ENCODE measurements at places on chromosomes 2 and 18.
A peak's percentile ranks its signal among the peaks of the same experiment; 100 is the strongest.

DNA sequence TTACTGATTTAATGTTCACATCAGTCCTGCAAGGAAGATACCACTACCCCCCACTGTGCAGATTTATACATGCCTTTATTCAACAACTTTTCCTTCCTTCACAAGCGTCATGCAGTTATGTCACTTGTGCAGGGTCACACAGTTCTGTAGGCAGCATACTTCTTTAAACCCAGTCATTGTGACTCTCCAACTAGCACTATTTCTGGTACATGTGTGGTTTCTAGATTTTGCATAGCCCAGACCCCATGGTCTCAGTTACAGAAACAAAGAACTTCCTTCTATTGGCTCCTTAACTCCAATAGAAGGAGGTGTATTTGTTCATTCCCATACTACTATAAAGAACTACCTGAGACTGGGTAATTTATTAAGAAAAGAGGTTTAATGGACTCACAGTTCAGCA lies 333.1 kb downstream of the ZNF516 start:
- DNase-seq, result no peak

GRCh38 chr18:79524181-79525078 lies 128.7 kb downstream of the NFATC1 start:
- DNase-seq, result peak; percentile 46

DNA sequence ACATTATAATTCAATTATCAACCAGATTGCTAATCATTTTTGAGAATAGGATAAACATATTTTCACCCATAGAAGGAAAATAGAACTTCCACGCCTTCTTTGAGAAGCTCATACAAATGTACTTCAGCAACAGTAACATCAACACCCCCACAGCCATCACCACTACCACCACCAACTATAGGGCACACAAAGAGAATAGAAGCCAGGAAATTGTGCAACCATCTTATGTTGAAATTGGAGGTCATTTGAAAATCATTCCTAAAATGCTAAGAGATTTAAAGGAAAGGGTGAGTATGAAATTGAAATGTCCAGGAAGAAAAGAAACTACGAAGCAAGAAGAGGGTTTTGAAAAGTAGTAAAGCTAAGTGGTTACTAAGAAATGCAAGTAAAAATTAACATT lies 563.4 kb downstream of the ZNF804A start:
- no peak for DNase-seq

- no peak for DNase-seq
Measured at GRCh38 chr2:144078106-144078505, 441.8 kb downstream of the ZEB2 start.

GRCh38 chr18:8660316-8660715 lies 45.0 kb upstream of the MTCL1 start:
- no peak for DNase-seq

GRCh38 chr2:127531221-127531648 lies 4.2 kb upstream of the MYO7B start:
- no peak for DNase-seq

DNA sequence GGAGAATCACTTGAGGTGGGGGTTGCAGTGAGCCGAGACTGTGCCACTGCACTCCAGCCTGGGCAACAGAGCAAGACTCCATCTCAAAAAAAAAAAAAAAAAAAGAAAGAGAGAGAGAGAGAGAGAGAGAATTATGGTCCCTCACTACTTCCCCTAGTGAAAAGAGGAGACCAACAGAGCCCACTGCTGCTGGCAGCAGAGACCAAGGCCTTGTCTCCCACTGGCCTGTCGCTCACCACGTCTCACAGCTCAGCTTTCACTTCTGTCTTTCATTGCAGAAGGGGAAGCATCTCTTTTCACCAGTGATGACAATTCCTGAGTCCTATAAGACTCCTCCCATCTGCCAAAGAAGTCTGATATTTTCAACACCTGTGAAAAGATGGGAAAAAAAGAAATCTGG lies 81.3 kb downstream of the CLHC1 start:
- DNase-seq, result no peak

DNA sequence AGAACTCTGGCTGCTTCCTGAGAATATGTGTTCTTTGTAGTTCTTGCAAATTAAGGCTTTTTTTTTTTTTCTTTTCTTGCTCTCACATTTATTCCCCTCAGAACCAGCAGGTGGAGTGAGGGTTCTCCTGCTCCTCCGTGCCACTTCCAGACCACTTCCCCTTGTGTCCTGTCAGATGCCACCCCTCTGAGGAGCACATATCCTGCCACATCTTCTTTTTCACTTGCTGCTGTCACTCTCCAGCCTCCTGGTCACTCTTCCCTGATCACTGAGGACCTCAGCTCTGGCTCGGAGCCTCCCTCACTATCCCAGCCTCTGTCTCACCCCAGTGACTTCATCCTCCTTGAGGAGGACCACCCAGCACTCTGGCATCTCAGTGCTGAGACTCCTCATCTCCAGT lies 100.5 kb downstream of the TACR1 start:
- DNase-seq, result no peak

GRCh38 chr2:211854832-211855231 lies 683.8 kb downstream of the ERBB4 start:
- no peak for DNase-seq

- DNase-seq, result no peak
Measured at GRCh38 chr2:45992741-45993475, 304.3 kb upstream of the EPAS1 start.

- DNase-seq, result no peak
Measured at GRCh38 chr2:68216454-68217310, 35.6 kb downstream of the PPP3R1 start.

GRCh38 chr2:217459680-217460405 lies 543.0 kb downstream of the TNS1 start:
- no peak for DNase-seq

DNA sequence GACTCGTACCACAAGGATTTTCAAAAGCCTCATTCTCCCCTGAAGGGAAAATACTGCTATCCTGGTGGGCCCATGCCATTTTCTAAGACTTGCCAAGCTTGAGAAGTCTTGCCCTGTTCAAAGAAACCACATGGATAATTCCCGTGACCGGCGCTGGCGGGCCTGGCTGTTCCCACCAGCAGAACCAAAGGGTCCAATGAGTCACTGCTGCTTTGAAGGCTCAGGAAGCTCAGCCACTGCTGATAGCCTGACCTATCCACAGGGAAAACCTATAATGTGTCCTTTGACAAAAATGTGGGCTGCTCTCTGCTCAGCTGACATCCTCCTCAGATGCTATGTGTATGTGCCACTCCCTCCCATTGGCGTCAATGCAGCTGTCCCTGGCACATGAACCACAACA lies 137.9 kb upstream of the RAB12 start:
- no peak for DNase-seq

- DNase-seq, result no peak
Measured at GRCh38 chr2:79945653-79946445, 358.7 kb downstream of the LRRTM1 start.

GRCh38 chr18:75244351-75245313 lies 34.0 kb downstream of the TSHZ1 start:
- no peak for DNase-seq
